Breast epithelium (tissue), 4 donors: ENCODE measurements at places on chromosomes 2 and 18.

DNA sequence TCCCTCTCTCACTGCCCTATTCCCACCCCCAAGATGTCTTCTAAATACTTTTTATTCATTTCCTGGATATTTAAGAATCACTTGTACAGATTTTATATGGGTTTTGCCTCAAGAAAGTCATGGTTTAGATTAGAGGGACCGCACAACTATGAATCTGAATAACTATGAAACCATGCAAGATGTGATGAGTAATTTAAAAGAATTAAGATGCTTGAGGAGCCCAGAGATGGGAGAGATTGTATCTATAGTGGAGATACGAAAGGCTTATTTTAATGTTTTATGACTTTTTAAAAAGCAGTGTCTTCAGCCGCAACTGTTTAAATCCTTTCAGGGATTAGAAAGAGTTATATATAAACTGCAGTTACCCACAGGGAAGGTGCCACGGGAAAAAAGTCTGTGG lies 324.1 kb downstream of the LPIN1 start:
- no peak for DNase-seq

DNA sequence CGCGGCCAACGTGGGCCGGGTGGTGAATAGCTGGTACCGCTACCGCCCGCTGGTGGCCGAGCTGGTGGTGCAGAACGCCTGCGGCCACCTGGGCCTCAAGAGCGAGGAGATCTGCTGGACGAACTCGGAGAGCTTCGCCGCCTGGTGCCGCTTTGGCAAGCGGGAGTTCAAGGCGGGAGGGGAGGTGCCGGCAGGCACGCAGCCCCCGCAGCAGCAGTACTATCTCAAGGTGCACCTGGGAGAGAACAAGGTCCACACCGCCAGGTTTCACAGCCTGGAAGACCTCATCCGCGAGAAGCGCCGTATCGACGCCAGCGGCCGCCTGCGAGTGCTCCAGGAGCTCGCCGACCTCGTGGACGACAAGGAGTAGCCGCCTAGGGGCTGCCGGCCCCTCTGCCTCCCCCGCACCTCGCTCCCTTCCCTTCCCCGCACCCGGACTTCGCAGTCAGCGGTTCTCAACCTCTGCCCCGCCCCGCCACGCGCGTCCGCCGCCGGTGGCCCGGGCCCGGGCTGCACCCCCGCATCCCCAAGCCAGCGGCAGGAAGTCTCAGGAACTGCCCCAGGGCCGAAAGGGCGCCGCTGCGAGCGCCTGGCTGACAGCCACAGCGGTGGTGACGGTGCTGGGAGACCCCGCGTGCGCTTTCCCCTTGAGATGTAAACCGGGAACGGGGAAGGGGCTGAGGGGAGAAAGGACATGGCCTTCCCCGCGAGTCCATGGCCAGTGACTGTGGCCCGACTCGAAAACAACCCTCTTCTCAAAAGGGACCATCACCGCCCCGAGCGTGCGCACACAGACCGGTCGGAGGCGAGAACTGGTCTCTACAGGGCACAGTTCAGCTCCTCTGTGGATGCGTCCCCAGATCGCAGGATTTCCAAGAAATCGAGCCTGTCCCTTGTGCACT lies 2.2 kb downstream of the LRATD1 start:
- DNase-seq = peak; percentile 88

DNA sequence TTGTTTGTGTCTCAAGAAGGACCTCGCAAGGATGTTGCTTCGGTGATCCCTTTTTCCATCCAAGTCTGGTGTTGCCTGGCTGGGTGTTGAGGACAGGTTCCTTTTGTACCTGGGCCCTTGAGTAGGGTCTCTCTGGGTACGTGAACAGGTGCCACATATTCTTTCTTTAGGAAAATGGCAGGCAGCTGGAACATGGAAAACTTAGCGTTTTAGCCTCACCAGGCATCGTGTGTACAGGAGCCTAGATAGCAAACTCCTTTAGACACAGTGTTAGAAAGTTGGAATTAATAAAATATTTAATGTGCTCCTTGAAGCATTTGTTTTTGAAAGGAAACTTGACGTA lies 54.3 kb upstream of the RBM44 start:
- no peak for DNase-seq

GRCh38 chr2:120520929-120521912 lies 175.3 kb downstream of the INHBB start:
- peak; percentile 40 for DNase-seq

DNA sequence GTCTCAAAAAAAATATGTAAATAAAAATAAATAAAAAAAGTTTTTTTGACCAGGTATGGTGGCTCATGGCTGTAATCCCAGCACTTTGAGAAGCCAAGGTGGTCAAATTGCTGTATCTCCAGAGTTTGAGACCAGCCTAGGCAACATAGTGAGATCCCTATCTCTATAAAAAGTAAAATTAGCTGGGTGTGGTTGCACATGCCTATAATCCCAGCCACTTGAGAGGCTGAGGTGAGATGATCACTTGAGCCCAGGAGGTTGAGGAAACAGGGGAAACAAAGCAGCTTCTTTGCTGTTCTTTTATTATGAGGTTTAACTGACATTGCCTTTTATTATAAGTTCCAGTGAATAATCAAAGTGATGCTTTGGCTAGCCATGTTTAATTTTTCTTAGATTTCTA lies 25.0 kb downstream of the ACTR2 start:
- no peak for DNase-seq

DNA sequence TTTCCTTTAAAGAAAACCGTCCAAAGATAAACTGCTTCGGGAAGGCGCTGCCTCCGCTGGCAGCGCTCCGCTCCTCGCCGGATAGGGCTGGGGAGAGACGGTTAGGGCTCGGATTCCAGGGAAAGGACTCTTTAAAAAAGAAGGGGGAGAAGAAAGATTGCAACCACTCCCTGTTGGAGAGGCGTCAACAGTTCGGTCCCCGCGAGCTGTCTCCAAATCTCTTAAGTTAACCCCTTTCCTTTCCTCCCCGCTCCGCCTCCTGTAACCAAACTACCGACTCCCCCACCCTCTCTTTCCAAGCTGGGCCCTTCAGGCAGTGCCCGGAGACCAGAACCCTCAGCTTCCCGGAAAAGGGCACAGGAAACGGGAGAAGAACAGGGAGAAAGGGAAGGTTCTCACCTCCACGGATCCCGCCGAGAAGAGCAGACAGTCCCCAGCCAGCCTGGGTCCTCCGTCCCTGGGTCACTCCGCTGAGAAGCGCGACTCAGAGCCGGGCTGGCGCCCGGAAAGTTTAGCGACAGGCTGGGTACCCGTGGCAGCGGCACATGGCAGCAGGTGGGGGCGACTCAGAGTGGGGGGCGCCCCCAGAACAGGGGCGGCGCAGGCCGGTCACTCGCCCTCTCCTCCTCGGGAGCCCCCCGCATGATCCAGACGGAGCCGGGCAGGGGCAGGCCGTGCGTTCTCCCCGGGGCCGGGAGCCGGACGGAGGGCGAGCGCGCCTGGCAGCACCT lies 675 bp downstream of the FZD5 start:
- DNase-seq = no peak

DNA sequence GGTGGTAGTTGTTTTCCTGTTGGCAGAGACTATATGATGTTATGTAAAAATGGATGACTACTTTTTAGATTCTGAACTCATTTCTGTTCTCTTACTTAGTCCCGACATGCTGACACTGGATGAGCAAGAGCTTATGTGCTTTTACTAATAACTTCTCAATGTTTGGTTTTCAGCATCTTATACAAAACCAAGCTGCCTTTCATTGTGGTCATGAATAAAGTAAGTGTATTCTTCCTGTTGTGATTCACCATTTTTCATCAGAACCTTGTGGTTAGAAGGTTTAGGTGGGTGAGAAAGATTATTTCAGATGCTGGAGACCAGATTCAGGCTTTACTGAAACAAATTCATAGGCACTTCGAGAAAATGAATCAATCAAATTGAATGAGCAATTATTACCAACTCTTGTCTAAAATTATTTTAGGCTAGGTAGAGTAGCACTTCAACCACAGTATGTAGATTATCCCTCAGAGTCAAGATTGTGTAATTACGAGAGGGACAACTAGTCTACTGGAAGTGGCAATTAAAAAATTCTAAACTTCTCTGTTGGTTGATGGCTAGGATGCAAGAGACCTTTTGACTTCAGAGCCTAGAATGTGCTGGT lies 9.3 kb downstream of the GPN1 start:
- no peak for DNase-seq

- DNase-seq = no peak
These were observed 247.6 kb downstream of the SLC4A3 start for GRCh38 chr2:219875036-219875435.

- DNase-seq = no peak
These were observed 197.5 kb downstream of the IRS1 start for GRCh38 chr2:226601881-226602662.

GRCh38 chr2:235951493-235951892 lies 216.7 kb downstream of the GBX2 start:
- no peak for DNase-seq

GRCh38 chr2:219266886-219267285 lies 12.3 kb upstream of the DNAJB2 start:
- no peak for DNase-seq

- DNase-seq = no peak
These were observed 2.2 kb downstream of the TWIST2 start for GRCh38 chr2:238850091-238850490.

GRCh38 chr18:61159246-61159645 lies 174.0 kb upstream of the CDH20 start:
- no peak for DNase-seq
